T-cell (primary cell): ENCODE measurements at places on chromosomes 11 and 22.

DNA sequence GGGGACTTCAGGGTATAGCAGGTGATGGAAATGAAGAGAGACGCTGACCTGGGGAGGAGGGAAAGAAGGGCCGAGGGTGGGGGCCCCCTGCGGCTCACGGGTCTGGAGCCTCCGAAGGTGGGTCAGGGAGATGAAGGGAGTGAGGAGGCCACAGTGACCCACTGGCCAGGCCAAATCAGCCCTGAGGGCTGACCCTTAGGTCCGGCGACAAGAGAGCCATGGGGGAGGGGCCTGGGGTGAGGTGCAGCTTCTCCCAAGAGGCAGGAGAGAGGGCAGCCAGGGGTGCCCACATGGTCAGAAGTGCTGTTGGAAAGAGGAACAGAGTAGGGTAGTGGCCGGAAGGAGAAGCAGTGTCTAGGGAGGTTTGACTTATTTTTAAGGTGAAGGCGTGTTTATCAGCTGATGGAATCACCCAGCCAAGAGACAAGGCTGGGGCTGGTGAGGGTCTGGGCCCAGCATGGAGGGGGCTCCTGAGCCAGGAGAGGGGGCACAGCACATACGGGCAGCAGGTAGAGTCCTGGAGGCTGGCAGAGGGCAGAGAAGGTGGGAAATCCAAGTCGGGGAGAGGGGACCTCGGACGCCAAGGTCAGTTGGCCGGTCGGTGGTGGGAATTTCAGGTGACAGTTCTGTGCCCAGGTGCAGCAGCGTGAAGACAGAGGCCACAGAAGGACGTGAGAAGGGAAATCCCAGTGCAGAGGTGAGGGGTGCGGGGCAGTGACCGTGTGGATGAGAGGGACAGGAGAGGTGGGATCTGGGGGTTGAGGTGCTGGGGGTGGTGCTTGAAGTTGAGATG is 49.0 kb downstream of the LINC01488 start:
- no peak for DNase-seq

GRCh38 chr22:45877036-45877380 is 100.0 kb downstream of the WNT7B start:
- DNase-seq, result no peak

GRCh38 chr22:26448941-26449340 is 19.9 kb downstream of the ASPHD2 start:
- DNase-seq, result no peak

DNA sequence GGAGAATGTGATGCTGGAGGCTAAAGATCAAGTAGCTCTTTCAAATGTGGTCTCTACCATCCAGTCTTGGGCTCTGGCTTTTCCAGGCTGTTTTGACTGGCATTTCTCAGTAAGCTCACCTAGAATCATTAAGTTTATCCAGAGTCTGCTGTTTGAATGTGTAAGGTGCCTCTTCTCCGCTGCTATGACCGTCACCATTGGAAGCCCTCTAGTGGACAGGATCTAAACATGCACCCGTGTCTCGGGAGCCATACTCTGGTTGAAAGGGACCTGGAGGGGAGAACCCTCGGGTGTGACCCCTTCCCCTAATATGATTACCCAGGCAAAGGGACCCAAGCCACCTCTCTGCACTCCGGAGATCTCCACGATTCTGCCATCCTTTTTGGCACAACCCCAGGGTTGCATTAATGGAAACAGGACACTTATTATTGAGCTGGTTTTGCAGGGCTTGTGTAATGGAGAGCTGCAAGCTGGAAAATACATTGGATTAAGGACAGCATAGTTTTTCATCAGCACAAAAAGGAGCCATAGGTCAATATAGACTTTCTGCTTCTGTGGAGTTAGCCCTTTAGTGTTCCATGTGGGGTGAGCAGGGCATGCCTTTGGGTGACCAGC is 191.0 kb upstream of the LARGE1 start:
- DNase-seq, result no peak

DNA sequence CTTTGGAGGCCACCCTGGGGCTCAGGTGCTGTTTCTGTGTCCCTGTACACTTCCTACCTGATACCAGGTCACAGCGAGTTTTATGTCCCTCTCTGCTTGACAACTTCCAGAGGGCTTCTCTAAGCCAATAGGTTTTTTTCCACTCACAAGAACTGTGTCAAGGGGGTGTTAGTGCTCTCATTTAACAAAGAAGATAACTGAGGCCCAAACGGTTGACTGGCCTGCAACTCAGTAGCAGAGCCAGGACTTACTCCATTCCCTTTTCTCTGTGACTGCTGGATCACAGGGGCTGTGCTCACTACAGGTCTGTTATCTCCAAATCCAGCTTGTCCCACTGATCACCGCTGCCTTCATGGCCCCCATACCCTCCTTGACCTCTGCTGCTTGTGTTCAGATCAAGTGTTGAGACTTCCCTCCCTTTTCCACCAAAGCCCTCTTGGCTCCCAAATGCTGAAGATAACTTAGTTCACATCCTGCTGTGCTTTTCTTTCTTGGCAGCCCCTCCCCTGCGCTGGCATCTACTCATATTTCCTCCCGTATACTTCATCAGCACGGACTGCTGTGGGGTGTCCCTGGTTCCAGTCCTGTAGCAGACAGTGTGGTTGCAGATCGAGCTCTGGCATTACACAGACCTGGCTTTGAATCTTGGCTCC is 41.3 kb downstream of the POU2F3 start:
- DNase-seq, result no peak

GRCh38 chr11:72668629-72669347 is 5.4 kb downstream of the PDE2A start:
- DNase-seq, result no peak
